ENCODE measurements at places on chromosomes 1 and 21.

GRCh38 chr1:92601044-92601443 is 114.3 kb upstream of the GFI1 start:
- DNase-seq, result no peak

DNA sequence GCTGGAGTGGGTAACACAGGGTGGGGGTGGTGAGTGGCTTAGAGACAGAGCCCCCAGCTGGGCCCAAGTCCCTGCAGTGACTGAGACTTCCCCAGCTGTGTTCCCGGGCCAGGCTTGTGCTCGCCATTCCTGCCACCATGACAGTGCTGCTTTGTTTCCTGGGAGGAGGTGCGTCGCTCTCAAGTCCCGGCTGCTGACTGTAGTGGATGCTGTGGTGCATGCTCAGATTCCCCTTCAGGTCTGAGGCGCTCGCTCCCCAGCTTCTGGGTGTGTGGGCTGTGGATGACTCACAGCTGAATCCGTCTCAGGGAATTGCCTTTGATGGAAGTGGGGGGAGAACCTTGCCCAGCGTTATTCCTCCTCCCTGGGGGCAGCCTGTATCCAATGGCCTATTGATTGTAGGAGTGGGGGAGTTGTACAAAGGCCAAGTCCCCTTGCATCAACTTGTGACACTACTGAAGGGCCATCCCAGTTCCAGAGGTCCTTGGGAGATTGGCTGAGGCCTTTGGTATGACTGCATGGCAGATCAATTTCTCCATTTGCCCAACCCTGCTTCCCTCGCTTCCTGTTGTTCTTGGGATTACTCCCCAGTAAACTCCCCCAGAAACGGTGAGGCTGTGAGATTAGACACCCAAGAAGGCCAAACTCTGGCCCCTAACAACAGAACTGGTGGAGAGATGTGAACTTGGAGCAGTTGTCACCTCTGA is 17.8 kb upstream of the POU3F1 start:
- peak; percentile 93 for DNase-seq

DNA sequence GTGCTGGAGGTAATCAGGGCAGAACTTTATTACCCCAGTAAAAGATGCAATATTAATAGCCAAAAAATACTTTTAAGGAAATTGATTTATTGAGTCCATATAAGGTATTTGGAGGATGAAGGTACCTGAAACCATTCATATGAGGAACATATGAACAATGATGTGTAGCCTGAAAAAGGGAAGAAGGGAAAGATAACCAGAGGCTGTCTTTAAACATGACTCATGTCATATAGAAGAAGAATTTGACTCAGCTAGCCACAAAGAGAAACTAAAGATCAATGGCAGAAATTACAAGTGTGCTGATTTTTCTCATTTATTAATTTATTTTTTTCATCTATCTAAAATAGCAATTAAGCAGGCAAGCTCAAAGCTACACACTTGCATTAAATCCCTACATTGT is 136.2 kb upstream of the DUSP10 start:
- no peak for DNase-seq

DNA sequence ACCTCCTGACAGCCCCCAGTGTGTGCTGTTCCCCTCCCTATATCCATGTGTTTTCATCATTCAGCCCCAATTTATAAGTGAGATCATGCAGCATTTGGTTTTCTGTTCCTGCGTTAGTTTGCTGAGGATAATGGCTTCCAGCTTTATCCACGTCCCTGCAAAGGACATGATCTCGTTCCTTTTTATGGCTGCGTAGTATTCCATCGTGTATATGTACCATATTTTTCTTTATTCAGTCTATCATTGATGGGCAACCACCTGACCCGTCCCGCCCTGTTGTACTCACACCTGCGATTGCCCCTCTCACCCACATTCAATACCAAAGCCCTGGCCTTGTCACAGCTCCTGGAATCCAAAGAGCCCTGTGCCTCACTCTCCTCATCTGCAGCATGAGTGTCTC is 6.2 kb upstream of the ZNF670 start:
- no peak for DNase-seq
